ENCODE measurements at places on chromosomes 6 and 20.

GRCh38 chr20:24872291-24873024, 76.6 kb upstream of the CST7 start:
- no peak for DNase-seq

DNA sequence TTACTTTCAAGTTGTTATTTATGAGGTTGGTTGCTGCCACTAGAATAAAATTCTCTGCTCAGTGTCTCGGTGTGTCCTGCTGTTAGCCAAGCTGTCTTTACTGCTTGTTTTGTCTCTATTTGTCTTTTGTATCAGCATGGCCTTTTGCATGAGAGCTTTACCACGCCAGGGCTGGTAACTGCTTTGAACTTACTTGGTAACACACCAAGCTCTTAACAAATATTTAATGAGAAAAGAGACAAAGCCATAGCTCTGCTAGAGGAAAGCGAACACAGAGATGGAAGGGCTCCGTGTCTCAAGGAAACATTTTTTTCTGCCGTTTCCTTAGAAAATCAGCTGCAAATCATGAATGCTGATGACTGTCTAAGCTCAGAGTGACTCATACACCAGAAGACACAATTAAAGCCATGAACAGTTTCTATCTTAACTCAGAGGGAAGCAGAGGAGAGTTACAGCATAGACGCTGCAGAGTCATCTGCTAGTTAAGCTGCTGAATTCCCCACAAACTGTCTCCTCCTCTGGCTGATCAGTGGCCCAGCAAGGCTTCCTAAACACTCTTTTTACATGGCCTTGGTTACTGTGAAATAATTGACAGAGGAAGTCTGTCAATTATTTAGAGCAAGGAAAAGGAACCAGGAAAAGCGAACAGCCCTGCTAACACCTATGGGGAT, 44.8 kb downstream of the AGPAT4 start:
- DNase-seq = no peak

DNA sequence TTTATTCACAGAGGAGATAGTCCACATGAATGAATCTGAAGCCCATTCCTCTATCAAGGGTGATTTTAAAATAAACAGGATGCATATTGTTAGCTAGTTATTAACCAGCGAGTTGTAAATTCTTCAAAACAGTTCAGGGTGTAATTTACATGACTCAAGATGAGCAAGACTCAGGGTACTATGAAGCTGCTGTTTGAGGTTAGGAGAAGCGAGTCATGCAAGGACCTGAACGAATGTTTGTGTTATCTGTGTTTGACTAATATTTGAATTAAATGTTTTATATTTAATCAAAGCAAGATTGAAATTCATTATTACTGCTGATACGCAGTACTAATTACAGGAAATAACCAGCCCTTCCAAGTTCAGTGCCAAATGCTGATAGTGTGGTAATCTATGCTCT, 191.1 kb downstream of the SAMD5 start:
- no peak for DNase-seq

DNA sequence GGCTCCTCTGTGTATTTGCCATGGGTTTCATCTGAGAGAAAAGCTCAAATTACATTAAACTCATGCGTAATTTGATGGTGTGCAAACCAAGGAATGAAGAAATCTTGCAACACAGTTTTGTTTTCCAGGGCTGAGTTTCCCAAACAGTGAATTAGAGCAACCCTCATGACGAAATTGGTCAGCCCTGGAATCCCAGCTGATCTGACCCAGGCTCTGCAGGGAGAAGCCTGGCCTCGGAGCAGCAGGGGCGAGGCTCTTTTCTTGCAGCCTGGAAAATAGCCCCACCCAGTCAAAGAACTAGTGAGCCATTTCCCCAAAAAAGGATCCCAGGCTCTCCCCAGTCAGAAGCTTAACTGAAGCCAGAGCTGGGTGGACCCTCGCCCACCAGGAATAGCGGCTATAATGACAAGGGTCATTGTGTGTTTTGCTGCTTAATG, 107.3 kb upstream of the SNX9 start:
- DNase-seq = no peak

DNA sequence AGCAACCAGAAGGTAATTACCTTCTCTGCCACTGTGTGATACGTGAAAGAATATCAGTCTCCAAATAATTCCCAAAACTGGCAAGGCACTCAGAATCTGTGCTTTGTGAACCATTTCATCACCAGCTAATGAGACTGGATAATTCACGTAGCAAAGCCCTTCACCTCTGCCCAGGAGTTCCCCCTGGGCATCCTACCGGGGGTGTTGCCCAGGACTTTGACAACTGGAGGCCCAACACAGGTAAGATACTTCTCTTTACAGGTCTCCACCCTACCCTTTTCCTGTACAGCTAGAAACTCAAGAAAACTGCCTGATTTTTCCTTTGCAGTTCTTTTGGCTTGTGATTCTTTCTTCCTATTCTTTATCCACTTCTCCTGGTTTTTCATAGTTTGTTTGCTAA, 2.7 kb upstream of the CD24 start:
- no peak for DNase-seq

DNA sequence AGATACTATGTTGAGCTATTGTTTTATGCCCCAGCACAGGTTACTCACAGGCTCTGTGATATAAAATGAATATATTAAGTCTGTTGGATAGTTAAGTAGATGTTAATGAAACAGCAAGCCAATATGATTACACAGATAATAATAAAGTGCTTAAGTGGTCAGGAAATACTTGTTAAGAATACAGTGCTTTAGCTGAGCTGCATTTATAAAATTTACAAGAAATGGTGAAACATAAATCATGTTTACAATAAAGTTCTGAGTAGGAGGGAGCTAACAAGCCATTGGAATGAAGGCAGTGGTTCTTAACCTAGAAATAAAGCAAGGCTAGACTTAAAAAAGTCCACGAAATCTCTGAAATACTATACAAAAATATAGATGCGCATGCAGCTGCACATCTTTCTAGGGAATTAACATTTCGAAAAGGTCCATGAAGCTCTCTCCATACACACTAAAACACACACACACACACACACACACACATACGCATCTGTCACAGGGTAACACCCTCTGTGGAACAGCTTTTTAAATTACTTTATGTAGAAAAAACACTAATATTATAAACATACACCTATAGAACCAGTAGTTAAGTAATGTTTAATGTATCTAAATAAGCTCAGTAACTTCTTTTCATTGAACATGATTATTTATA, 87.3 kb downstream of the COL9A1 start:
- no peak for DNase-seq

GRCh38 chr6:33856655-33857054, 52.9 kb upstream of the MLN start:
- DNase-seq = no peak

- no peak for DNase-seq
Measured at GRCh38 chr6:100335991-100336390, 128.7 kb downstream of the SIM1 start.

DNA sequence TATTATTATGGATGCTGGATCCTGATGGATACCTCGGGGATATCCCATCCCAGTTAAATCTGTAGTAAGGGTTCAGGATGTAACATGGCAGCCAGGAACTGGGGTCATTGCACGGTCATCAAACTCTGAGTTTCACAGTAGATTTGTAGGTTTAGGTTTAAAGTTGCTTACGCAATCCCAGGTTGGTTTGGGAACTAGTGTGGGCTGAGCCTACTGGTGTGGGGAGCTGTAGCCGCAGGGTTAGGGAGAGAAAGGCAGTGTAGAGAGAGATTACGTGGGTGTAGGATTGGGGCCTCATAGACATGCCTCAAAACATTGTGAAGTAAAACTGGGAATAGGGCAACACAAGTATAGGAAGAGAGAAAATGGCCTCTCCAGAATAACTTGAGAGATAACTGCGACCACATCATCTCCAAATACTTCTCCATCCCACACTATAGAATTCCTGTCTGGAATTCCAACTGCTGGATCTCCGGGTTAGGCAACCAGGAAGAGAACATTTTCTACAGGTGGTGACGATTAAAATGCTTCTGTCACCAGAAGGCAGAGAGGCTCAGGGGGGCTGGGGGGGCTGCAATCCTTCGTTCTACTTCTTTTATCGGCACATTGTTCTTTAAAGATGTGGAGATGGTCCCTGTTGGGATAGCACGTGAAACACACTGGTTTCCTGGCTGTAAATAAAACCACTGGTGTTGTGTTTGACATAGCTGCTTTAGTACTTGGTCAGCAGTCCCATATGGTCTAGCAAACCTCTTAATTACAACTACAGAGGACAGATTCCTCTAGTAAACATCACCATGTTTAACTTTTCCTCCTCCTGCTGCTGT, 44.9 kb upstream of the TMEM170B start:
- no peak for DNase-seq

GRCh38 chr20:47141941-47142773, 214.3 kb downstream of the ZMYND8 start:
- peak; percentile 31 for DNase-seq

- no peak for DNase-seq
Measured at GRCh38 chr20:37922016-37922415, 19.1 kb downstream of the VSTM2L start.

- no peak for DNase-seq
Measured at GRCh38 chr6:24710519-24711303, 8.2 kb downstream of the C6orf62 start.

DNA sequence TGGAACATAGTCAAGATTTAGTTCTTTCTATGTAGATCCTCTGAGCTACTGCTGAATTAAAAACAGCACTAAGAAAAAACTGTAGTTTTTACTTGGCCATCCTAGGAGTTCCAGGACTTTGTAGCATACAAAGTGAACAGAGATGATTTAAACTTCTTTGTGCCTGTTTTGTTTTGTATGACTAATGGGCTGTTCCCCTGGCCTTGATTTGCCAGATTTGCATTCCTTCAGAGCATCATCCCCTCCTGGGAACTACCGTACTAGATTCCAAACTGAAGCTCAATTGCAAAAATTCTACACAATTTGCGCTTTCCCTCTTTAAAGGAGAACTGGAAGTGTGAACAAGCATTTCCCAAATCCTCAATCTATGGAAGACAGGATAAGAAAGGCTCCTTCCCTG, 23.1 kb downstream of the ACOT13 start:
- no peak for DNase-seq

- DNase-seq = peak; percentile 54
Measured at GRCh38 chr6:136226027-136226673, 24.0 kb downstream of the MTFR2 start.

DNA sequence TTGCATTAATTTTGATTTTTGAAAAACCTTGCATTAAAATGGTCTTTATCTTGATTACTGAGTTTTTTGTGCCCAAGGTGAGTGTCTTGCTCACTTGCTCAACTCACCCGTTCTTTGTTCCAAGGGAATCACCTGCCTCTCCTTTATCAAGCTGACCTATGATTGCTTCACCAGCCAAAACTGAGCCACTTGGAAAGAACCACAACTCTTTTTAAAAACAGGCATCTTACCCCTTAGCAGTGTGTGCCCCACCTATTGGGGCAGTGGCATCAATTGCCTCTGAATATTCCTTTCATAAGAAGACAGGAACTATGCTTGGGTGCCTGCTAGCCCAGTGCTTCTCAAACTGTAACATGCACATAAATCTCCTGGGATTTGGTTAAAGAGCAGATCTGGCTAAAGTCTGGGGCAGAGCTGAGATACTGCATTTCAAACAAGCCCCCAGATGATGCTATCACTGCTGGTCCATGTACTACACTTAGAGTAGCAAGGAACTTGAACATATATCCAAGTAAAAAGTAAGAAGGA, 3.3 kb upstream of the STK38 start:
- no peak for DNase-seq

GRCh38 chr6:96058082-96058481, 42.3 kb downstream of the FUT9 start:
- no peak for DNase-seq
